Frontal cortex (tissue), 4 donors: ENCODE measurements at places on chromosomes 3 and 15.
A peak's percentile ranks its signal among the peaks of the same experiment; 100 is the strongest.

DNA sequence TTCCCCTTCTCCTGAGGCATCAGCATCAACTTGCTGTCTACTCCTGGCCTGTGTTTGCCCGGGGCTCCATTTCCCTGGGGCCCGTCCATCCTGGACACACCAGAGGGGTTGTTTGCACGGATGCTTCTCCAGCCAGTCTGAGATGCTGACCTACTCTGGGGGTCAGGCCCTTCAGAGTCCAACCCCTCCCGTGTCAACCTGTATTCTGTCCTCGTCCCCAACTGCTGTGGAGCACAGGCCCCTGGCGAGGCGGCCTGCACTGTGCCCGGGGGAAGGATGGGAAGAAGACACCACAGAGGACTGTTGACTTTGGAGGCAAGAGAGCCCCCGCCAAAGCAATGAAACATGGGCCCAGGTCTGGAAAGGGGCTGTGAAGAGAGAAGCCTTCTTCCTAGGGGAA lies 25.8 kb downstream of the ALS2CL start:
- no peak for DNase-seq

- no peak for DNase-seq
Measured at GRCh38 chr3:77042882-77043281, 3.0 kb downstream of the ROBO2 start.

GRCh38 chr3:101963902-101964362 lies 114.6 kb downstream of the NFKBIZ start:
- no peak for DNase-seq

DNA sequence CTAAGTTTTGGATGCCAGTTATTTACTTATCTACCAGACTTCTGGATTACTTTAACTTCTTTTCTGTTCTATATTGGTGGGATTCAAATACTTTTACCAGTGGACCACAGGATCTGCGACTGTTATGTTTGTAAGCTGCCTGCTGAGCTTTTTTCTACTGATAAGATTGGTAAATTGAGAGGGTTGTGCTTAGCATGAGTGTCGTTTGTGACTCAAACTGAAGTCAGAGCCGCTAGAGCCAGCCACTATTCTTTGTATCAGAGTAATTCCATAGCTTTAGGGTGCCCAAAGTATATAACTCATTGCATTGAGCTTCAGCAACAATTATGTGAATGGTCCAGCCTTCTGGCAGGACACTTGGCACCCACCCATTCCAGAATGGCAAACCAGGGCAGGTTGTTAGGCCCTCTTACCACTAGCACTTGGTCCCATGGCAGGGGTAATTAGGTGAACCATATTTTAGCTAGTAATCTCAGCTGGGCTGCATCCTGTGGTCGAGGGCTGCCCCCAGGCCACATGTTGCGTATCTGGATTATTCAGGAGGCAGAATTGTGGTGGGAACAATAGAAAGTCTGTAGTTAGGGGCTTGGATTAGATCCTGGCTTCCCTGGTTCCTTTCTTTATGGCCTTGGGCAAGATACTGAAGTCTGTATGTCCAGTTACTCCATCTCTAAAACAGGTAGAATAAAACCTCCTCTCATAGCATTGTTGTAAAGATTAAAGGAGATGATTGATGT lies 6.0 kb downstream of the PLCL2 start:
- DNase-seq = no peak

- DNase-seq = no peak
Measured at GRCh38 chr3:120425572-120426250, 25.1 kb downstream of the FSTL1 start.

- no peak for DNase-seq
Measured at GRCh38 chr15:65305150-65305758, 777 bp downstream of the RNU5B-1 start.

GRCh38 chr15:90557186-90558084 lies 27.7 kb downstream of the CRTC3 start:
- DNase-seq = no peak

- DNase-seq = no peak
Measured at GRCh38 chr15:40853241-40853890, 9.5 kb downstream of the SPINT1 start.

DNA sequence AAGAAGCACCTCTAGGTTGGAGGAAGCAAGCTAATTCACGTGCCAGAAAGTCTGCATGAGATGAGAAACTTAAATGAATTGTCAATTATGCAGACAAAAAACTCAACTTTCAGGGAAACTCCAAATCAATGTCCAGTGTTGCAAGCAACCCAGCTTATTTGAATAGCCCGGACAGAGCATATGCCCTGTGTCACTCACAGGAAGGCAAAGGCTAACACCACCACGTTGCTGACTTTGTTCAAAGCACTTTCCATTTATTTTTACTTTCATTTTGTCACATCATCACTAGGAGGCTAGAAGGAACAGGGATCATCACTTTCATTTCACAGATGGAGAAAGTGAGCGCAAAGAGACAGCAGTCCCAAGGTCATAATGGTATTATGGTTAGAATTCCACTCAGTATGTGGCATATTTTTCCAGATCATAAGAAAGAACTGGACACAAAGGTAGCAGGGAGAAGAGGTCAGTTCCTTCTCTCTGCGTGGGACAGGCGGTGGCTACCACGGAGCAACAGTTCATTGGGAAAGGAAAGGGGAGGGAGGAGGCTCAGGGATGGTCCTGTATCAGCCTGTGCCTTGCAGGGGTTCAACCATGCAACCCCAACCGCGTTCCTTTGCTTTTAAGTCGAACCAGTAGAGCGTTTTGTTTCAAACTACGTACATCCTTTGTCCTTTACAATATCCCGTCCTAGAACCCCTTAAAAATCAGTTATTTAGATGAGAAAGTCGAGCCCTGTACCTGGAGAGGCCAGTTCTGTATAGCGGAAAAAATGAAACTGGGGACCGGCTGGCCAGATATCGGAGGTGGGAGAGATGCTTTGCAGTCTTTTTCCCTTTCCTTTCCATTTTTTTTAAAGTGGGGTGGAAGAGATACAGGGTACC lies 1.1 kb downstream of the HEG1 start:
- DNase-seq = peak; percentile 59

GRCh38 chr15:66719471-66719870 lies 17.4 kb downstream of the SMAD6 start:
- DNase-seq = no peak

DNA sequence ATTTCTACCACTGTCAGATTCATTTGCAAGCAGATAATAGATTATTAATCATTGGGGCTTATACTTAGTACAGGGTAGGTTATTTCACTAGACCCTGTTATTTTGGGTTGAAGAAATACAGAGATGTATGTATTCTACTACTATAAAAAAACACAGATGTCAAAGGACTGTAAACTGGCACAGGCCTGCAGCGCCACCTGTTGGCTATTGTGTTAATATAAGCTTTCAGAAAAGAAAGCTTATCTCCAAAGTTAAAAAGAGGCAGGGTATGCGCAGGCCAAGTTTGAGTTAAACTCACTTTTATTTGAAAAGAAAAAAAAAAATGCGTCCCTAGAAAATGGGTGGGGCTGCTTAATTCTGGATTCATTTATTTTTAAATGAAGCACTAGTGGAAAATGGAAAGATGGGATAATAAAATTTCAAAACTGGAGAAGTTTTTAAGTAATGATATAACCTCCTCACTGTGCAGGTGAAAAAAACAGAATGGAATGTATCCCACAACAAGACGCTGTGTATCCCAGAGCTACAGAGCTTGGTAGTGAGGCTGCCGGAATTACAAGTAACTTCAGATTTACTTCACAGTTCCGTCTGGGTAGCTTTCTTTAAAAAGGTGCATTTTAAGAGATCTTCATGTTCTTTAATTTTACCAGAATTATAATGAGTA lies 407.2 kb upstream of the TGFBR2 start:
- peak; percentile 4 for DNase-seq

DNA sequence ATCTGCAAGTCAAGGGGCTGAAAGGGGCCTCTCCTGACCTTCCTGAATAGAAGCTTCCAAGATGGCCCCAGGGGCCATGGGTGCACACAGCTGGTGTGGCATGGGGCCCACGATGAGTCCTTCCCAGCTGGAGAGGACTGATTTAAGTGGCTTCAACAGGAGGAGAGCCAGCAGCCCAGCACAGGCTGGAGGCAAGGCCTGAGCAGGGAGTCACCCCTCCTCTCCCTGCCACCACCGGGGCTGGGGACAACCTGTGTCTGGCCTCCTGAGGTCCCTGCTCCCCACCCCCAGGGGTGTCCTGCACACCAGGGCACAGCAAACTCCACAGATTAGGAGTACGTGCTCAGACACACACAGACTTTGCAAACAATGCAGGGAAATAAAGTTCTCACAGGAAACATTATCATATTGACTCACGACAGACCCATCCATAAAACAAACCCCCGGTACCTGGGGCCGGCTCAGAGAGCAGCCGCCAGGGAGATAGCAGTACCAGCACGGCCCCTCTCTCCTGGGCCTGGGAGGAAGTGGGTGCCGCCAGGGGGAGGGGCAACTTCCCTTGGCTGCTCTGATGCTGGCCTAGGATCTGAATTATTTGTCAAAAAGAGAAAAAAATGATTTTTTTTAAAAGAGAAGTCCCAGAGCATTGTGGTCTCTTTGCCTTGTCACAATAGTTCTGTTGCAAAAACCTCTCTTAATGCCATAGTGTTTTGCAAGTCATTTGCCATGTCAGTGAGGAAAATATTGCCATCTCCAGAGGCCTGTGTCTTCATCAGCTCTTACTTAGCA lies 21.9 kb upstream of the TSEN2 start:
- DNase-seq = no peak
